ENCODE measurements at places on chromosomes 11 and 22.

DNA sequence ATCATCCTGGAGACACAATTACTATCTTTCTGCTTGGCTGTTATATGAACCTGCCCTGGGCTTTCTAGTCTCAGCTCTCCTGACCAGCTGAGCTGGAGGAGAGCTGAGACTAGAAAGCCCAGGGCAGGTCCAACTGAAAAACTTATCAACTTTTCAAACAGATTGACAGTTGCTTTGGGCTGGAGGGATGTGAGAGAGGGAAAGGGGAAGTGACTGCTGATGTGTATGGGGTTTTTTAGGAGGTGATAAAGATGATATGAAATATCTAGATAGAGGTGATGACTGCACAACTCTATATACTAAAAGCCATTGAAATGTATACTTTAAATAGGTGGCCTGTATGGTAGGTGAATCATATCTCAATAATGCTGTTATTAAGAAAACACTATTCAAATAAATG lies 60.2 kb upstream of the CHRM4 start:
- DNase-seq = no peak

DNA sequence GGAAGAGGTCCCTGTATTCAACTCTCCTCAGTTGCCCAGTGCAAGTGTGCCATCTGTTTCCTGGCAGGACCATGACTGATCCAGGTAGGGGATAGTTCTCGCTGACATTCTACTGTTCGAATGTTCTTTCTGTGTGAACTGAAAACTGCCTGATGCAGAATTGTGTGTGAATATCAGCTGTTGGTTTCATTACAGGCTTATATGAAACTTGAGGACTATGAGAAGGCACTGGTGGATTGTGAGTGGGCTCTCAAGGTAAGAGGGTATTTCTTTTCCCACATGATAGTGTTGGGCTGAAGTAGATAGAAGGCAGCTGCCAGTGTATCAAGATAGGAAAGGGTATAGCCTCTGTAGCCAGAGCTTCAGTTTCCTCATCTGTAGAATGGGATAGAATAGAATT lies 15.3 kb downstream of the TTC12 start:
- DNase-seq = no peak

DNA sequence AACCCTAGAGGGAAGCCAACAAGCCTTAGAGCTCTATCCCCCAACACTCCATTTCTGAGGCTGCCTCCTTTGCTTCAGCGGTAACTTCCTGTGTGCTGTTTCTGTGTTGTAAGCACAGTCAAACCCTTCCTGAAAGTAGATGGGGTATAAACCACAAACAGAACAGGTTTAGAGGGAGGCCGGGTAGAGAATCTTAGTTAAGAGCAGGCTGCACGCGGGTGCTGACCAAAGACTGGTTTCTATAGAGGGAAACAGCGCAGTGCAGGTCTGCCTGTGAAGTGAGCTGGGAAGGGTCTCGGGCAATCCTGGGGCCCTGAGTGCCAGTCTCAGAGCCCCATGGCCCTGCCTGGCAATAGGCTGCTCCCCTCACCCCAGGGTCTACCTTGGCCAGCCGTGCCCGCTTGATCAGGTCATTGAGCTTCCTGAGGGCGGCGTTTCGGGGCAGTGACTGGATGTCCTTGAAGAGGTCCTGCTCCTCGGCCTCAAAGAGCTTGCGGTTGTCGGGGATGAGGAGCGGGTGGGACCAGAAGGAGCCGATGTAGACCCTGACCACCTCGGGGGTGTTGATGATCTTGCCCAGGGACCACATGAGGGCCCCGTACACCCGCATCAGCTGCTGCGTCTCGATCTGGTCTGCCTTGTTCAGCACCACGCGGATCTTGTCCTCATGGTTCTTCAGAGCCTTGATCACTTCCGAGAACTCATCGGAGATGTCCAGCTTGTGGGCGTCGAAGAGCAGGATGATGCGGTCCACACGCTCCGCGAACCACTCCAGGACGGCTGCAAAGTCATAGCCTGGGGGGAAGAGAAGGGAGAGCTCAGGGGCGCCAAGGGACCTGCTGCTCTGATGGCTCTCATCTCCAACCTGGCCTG lies 15.3 kb upstream of the CDC42BPG start:
- no peak for DNase-seq

DNA sequence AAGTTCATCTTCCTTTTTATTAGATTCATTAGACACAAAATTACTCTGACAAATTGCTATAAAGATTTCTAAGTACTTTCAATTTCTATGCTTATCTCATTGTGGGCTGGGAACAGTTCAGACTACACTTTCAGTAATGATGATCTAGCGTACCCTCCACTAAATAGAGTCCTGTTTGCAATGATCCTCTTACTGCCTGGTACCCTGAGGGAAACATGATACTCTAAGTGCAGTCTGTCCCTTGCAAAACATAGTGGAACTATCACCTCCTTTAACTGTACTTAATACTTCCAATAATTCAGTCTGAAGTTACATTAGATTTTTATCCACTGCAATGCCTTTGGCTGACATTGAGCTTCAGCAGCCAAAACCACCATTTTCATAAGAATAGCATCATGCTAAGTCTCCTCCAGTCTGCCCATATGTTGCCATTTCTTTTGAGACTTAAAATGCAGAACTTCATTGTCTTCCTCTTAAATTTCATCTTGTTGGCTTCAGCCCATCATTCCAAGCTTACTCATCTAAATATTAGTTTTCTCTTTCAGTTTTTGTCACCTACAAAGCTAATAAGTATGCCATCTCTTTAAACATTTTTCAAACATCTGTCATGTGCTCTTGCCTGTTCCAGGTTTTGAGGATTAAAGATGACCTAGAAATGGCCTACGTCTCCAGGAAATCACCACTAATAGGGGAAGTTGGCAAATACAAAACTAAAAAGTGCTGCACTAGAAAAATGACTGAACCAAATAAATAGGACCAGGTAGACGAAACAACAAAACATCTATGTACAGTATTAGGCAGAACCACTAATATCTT lies 55.5 kb downstream of the PAK1 start:
- no peak for DNase-seq

GRCh38 chr11:130042093-130042591 lies 27.6 kb upstream of the APLP2 start:
- no peak for DNase-seq

- no peak for DNase-seq
Measured at GRCh38 chr22:46557736-46558480, 20.5 kb upstream of the CELSR1 start.

DNA sequence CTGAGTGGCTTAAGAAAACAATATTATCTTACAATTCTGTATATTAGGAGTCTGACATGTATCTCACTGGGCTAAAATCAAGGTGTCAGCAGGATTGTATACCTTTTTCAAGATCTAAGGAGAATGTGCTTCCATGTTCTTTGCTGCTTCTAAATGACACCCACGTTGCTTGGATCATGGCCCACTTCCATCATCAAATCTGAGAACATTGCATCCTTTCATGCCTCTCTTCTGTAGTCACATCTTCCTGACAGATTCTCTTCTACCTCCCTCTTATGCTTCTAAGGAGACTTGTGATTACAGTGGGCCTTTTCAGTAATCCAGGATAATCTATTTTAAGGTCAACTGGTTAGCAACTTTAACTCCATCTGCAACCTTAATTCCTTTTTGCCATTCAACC lies 499.4 kb downstream of the FAM181B start:
- no peak for DNase-seq

Measured in right lung (tissue), 10 donors.